ENCODE measurements at places on chromosomes 2 and 18.

DNA sequence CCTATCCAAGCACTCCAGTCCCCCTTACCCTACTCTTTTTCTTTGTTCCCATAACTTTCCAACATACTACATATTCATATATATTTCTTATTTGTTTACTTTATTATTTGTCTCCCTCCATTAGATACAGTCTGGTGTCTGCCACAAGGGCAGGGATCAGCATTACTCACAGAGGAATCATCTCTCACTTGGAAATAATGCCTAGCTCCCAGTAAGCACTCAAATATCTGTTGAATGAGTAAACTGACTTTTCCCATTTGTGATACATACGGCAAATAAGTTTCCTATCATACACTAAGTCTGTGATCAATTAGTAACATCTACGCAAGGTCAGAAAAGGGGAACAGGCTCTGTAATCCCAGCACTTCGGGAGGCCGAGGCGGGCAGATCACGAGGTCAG, 18.7 kb downstream of the C1D start:
- DNase-seq: peak; percentile 90

DNA sequence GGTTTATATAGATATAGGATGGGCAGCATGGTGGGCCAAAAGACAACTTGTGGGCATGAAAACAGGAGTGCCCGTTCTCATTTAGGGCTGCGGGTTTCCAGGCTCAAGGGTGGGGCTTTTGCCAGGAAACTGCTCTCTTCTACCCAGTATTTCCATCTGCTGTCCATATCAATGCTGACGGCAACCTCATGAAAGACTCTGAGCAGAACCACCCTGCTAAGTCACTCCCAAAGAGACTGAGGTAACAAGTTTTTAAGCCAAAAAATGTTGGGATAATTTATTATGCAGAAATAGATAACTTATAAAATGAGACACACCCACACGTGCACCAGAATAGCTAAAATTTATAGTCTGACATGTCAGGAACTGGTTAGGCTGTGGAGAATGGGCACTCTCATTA, 36.1 kb upstream of the MPPE1 start:
- no peak for DNase-seq

DNA sequence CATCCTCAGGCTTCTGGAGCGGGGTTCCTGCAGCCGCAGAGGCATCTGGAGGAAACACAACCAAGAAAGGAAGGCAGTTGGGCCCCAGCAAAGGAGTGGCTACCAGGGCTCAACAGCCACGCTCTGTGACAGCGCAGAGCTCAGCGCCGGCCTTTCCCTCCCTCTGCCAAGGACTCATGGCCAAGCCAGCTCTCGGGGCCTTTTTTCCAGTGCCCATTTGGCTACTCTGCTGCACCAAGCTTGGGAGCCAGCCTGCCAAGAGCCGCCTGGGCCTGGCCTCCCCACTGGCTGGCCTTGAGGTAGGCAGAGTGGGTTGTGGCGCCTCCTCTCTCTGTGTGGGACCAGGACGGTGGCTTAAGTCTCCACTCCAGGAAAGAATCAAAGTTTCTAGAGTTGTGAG, 7.2 kb upstream of the CCDC74A start:
- DNase-seq: no peak

- no peak for DNase-seq
Observed at GRCh38 chr2:38731090-38731489, 20.1 kb downstream of the SRSF7 start.

DNA sequence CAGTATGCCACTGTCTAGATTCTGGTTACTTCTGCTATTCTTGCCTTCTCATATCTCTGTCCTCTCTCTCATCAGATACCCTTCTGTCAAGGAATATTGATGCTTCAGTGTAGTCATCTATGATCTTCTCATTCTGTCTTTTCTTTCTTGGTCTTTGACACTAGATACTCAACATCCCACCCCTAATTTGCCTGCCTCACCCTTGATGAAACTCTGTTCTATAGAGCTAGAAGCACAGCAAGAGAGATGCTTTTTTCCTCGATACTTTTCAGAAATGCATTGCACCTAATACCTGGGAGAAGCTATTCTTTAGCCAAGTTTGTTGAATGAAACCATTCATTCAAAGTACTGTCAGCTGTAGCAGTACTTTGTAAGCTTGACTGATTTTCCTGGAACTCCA, 9.5 kb downstream of the SEPTIN2 start:
- no peak for DNase-seq

DNA sequence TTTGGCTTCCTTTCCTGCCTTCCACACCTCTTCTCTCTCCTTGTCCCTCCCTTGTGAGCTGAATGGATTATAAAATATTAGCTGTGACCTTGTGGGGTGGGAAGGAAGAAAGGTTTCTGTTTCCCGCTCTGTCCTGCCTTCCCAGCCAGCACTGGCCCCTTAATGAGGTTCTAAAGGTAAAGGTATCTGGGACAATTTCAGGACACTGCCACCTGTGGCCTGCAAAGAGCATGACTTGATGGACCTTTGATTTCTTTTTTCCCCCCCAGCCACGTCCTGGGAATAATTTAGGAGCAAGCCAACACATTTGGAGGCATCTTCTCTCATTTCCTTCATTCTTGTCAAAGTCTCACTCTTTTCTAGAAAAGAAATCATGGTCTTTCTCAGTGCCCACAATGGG, 246.7 kb upstream of the EPAS1 start:
- DNase-seq: no peak

GRCh38 chr2:46643493-46643892, 164.1 kb downstream of the TMEM247 start:
- DNase-seq: peak; percentile 44

- DNase-seq: no peak
Observed at GRCh38 chr2:45287045-45287444, 277.8 kb upstream of the SIX2 start.

DNA sequence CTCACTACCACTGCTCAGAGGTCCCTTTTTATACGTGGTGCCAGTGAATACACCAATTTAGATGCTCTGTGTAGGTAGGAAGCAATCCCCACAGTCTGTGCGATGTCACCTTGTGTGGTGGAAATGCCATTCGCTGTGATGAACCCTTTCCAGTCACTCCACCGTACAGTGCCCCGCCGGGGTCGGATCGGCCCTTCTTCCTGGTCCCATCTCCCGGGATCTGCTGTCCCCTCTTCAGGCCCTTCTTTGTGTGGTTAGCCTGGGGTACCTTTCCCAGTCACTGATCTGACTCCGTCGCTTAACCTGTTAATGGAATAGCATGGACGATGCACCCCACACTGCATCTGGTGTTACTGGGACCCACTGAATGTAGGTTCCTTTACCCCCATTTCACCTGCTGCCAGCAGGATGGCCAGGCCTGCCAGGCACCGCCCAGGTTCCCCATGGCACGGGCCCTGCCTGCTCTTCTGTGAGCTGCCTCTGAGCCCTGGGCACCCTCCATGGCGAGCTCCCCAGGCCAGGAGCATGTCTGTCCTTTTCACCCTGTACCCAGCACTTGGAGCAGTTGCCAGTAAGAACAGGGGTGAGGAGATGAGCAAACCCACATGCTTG, 18.0 kb downstream of the TWIST2 start:
- no peak for DNase-seq
